ENCODE measurements at places on chromosomes 6 and 20. TPM values are rescaled to one million over a fixed set of nuclear protein-coding genes. Genes with fewer than 3 reads are reported as not detected.

The CENPW gene
- total RNA-seq, result 1.6 TPM

The SYNDIG1 gene
- 1.3 TPM for total RNA-seq

The PSORS1C1 gene
- not detected for total RNA-seq

The EEF1A2 gene
- total RNA-seq, result 2,523 TPM

The PBOV1 gene
- not detected for total RNA-seq

The TREML2 gene
- 0.10 TPM for total RNA-seq

The PLAGL2 gene
- total RNA-seq, result 6.5 TPM

The TNF gene
- 0.87 TPM for total RNA-seq

The APMAP gene
- 27.7 TPM for total RNA-seq

The FLRT3 gene
- total RNA-seq, result 1.4 TPM

The SLC16A10 gene
- total RNA-seq, result 161 TPM

The RIPOR2 gene
- 34.0 TPM for total RNA-seq

The HLA-DOA gene
- total RNA-seq, result 2.9 TPM

GRCh38 chr6:136464874-136465273 is 85.3 kb downstream of the MAP7 start:
- H3K27ac ChIP-seq, result no peak overlapping the region
- DNase-seq, result no peak
- H3K4me1 ChIP-seq, result no peaks in the 10 kb centered on the region
- H3K4me3 ChIP-seq, result no peak overlapping the region

DNA sequence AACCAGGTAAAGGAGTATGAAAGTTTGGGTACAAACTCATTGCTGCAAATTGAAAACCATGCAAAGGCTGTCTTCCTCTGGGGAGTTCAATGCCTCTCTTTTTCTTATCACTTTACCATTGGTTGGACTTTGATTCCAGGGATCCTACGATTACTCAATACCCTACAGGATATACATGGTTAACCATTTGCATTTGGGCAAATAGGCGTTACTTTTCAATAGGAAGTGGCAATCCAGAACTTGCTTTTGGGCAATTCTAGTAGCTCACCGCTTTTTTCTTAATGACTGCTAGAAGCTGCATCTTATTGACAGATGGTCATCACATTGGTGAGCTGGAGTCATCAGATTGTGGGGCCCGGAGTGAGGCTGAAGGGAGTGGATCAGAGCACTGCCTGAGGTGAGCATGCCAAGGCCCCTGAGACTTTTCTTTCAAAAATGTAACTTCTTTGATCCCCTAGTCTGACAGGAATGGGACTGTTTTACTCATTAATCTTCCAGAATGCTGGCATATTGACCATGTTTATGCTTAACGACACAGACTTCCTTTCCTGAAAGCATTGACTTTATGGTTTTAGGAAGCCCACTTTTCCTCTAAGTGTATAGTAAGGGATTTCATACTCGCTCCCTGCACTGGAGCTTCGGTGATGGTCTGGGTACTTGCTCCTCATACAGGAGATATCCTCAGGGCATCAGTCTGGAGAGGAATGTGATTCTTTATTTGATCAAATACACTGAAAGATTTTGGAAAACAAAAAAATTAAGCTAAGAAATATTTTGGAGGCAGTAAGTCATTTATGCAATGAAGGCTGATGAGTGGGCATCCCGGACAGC is at the start of gene CCR6:
Gene CCR6, plus strand, starts transcription at position 270 of the 831 bp plus-strand sequence. CDS start 13,039 bp downstream, outside the sequence.
- no peak for DNase-seq
- no peak within 1 kb of the TSS for H3K27ac ChIP-seq
- no peaks in the 10 kb centered on the region for H3K36me3 ChIP-seq
- H3K27me3 ChIP-seq, result no peaks in the 10 kb centered on the region
- H3K4me3 ChIP-seq, result no peak within 1 kb of the TSS

GRCh38 chr6:44851176-44851575 is 463.7 kb downstream of the CDC5L start:
- no peaks in the 10 kb centered on the region for H3K36me3 ChIP-seq
- H3K4me1 ChIP-seq, result no peaks in the 10 kb centered on the region
- peak overlapping the region; percentile 27 for H3K27ac ChIP-seq
- DNase-seq, result no peak

- no peaks in the 10 kb centered on the region for H3K27me3 ChIP-seq
- H3K4me1 ChIP-seq, result no peaks in the 10 kb centered on the region
- H3K36me3 ChIP-seq, result no peaks in the 10 kb centered on the region
- no peak overlapping the region for H3K27ac ChIP-seq
- no peak overlapping the region for H3K4me3 ChIP-seq
These were observed 164.5 kb upstream of the MOCS1 start for GRCh38 chr6:40098774-40099173.

- no peaks in the 10 kb centered on the region for H3K27me3 ChIP-seq
- H3K27ac ChIP-seq, result no peak overlapping the region
- no peak for DNase-seq
- peaks cover 14% of the 10 kb centered on the region for H3K36me3 ChIP-seq
- H3K4me1 ChIP-seq, result peaks cover 9% of the 10 kb centered on the region
- H3K4me3 ChIP-seq, result no peak overlapping the region
These were observed 154.5 kb downstream of the ASCC3 start for GRCh38 chr6:100726666-100727065.

- H3K36me3 ChIP-seq, result no peaks in the 10 kb centered on the region
- no peak overlapping the region for H3K27ac ChIP-seq
- no peak for DNase-seq
- H3K4me3 ChIP-seq, result no peak overlapping the region
- no peaks in the 10 kb centered on the region for H3K4me1 ChIP-seq
These were observed 33.2 kb upstream of the TFAP2A start for GRCh38 chr6:10448096-10448495.

GRCh38 chr20:38104285-38104684 is 60.8 kb downstream of the TGM2 start:
- peaks cover 20% of the 10 kb centered on the region for H3K4me1 ChIP-seq
- no peaks in the 10 kb centered on the region for H3K36me3 ChIP-seq
- no peak overlapping the region for H3K4me3 ChIP-seq
- H3K27me3 ChIP-seq, result no peaks in the 10 kb centered on the region
- H3K27ac ChIP-seq, result no peak overlapping the region

GRCh38 chr20:10856237-10857015 is 182.6 kb upstream of the JAG1 start:
- H3K27me3 ChIP-seq, result no peaks in the 10 kb centered on the region
- no peaks in the 10 kb centered on the region for H3K36me3 ChIP-seq
- no peak overlapping the region for H3K4me3 ChIP-seq
- DNase-seq, result no peak
- H3K27ac ChIP-seq, result no peak overlapping the region
- no peaks in the 10 kb centered on the region for H3K4me1 ChIP-seq

DNA sequence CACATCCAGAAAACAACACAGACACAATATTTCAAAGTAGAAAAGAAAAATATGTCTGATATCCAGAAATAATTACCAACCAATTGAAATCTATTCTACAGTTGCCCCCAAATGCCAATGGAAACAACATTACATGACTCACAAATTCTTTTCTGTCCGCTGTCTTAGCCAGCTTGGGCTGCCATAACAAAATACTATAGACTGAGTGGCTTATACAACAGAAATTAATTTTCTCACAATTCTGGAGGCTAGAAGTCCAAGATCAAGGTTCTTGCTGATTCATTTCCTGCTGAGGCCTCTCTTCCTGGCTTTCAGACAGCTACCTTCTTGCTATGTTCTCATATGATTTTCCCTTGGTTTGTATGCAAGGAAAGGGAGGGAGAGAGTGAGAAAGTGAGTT is 698.1 kb downstream of the DHX35 start:
- H3K4me1 ChIP-seq, result no peaks in the 10 kb centered on the region
- no peak overlapping the region for H3K27ac ChIP-seq
- H3K27me3 ChIP-seq, result no peaks in the 10 kb centered on the region
- H3K4me3 ChIP-seq, result no peak overlapping the region

GRCh38 chr20:24765316-24766142 is 183.5 kb upstream of the CST7 start:
- no peak for DNase-seq
- H3K27ac ChIP-seq, result no peak overlapping the region
- no peaks in the 10 kb centered on the region for H3K4me1 ChIP-seq

DNA sequence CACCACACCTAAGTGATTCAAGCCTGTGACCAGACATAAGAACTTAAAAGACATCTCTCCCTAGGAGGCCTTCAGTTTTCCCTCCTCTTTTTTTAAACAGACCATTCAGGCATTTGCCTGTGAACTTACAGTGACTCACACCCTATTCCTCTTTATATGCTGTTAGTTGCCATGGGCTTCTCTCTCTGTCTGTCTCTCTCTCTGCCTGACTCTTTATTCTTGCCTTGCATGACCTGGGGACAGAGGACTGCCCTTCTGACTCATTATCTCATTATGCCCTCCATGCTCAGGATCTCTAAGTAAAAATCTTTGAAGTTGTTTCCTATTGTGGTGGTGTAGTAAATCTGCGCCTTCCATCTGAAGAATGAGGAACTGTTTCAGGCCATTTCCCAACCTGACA is 442.2 kb upstream of the MAN1A1 start:
- no peak for DNase-seq
- H3K4me1 ChIP-seq, result no peaks in the 10 kb centered on the region
- H3K27me3 ChIP-seq, result no peaks in the 10 kb centered on the region
- no peak overlapping the region for H3K27ac ChIP-seq

GRCh38 chr20:6416371-6416770 is 293.5 kb upstream of the FERMT1 start:
- H3K27me3 ChIP-seq, result no peaks in the 10 kb centered on the region

DNA sequence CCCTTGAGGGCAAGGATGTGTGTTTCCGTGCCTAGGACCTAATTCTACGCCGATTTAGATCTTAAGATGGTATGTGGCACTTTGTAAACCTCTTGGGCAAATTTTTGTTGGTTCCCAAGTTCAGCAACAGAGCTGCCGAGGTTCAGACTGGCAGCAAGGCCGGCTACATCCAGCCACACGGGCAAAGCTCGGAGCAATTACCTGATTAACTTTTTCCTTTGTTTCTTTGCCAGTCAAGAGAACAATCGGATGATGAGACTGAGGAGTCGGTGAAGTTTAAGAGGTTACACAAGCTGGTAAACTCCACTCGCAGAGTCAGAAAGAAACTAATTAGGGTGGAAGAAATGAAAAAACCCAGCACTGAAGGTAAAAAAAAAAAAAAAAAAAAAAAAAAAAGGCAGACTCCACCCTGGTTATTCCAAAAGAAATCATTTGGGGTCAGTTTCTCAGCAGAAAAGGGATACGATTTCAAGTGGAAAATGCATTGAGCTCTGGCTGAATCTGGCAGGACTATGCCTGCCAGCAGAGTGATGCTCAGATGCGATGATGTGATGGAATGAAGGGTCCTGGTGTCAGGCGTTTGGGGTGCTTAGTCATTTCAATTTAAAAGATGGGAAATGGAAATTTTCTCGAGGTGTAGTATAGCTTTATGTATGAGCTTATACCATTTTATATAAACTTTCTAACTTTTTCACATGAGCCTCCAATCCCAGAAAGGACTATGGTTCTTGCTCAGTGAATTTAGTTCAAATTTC is 171.6 kb downstream of the SASH1 start:
- peak overlapping the region; percentile 53 for H3K4me3 ChIP-seq
- H3K27ac ChIP-seq, result peak overlapping the region; percentile 79
- no peaks in the 10 kb centered on the region for H3K27me3 ChIP-seq
- H3K4me1 ChIP-seq, result peaks cover 15% of the 10 kb centered on the region
- no peaks in the 10 kb centered on the region for H3K36me3 ChIP-seq
- DNase-seq, result no peak

DNA sequence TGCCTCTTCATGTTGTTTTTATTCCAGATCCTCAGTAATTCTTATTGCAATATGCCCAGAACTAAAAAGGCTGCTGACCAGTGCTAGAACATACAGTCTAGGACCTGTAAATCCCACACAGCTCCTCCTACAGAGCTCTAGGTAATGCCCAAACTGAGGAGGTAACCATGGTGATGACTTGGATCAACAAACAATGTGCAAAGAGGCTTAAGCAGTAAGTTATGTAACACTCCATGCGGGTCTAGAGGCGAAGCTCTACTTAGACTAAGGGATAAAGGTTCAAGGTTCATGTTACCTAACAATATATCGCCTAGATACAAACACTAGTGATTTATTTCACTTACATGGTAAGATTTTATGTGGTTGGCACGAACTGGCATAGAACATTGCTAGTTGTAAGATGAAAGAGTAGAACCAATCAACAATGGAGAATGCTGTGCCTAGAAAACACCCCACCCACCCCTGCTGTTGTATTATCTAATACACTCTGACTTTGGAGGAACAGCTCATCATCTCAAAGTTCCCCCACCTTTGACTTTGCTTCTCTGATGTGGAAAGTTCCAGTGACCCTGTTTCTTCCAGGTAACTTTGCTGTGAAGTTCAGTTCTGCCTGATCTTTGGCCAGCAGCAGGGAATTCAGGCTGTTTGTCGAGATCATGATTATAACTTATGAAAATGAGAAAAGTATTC is 242.4 kb downstream of the ALDH8A1 start:
- H3K4me1 ChIP-seq, result no peaks in the 10 kb centered on the region
- no peak overlapping the region for H3K27ac ChIP-seq
- H3K4me3 ChIP-seq, result no peak overlapping the region
- no peaks in the 10 kb centered on the region for H3K27me3 ChIP-seq
- DNase-seq, result no peak

GRCh38 chr6:56279331-56280080 is 32.1 kb upstream of the COL21A1 start:
- no peaks in the 10 kb centered on the region for H3K4me1 ChIP-seq
- DNase-seq, result no peak
- H3K27me3 ChIP-seq, result no peaks in the 10 kb centered on the region
- no peak overlapping the region for H3K4me3 ChIP-seq

GRCh38 chr6:134288538-134289203 is 29.2 kb downstream of the SGK1 start:
- no peaks in the 10 kb centered on the region for H3K36me3 ChIP-seq
- no peak overlapping the region for H3K27ac ChIP-seq
- H3K4me1 ChIP-seq, result no peaks in the 10 kb centered on the region

DNA sequence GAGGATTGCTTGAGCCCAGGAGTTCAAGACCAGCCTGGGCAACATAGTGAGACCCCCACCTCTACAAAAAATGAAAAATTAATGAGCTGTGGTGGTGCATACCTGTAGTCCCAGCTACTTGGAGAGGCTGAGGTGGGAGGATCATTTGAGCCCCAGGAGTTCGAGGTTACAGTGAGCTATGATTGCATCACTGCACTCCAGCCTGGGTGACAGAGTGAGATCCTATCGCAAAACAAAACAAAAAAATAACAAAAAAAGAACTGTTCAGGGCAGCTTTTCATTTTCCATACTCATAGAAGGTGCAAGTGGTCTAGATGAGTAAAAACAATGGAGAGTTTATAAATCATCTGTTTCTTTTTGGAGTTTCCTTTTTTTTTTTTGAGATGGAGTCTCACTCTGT is 21.1 kb downstream of the AKAP7 start:
- no peaks in the 10 kb centered on the region for H3K27me3 ChIP-seq
- no peaks in the 10 kb centered on the region for H3K36me3 ChIP-seq
- H3K27ac ChIP-seq, result no peak overlapping the region

- no peak overlapping the region for H3K4me3 ChIP-seq
- no peak overlapping the region for H3K27ac ChIP-seq
- DNase-seq, result no peak
These were observed 8.8 kb upstream of the SUPT3H start for GRCh38 chr6:45386501-45386900.

DNA sequence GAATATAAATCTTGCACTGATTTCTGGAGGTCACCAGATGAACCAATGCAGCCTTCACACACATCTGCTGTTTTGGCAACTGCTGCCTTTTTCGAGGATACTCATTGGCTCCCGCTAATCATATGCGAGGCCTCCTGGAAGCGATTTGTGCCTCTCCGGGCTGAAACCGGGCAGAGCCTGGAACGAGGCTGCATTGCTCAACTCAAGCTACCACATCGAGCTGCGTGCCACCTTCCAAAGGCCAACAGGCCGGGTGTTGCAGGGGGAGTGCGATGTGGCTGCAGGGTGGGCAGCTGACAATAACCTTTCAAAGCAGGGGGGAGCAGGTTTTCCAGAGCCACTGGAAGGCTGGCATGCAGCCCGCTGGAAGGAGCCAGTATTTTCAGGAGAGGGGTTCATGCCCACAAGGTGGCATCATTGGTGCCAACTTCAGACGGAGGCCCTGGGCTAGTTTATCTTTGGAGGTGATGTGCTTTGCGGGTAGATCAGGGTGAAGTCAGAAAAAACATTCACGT is 122.6 kb upstream of the IFNGR1 start:
- no peak for DNase-seq
- no peak overlapping the region for H3K27ac ChIP-seq
